Hepatocyte (in vitro differentiated cells): ENCODE measurements at places on chromosomes 1 and 21. TPM values are rescaled to one million over a fixed set of nuclear protein-coding genes. Genes with fewer than 3 reads are reported as not detected.

GRCh38 chr1:61327436-61327835 is 245.1 kb downstream of the NFIA start:
- DNase-seq = no peak

GRCh38 chr1:235643837-235644692 is 5.5 kb downstream of the GNG4 start:
- no peak for DNase-seq

DNA sequence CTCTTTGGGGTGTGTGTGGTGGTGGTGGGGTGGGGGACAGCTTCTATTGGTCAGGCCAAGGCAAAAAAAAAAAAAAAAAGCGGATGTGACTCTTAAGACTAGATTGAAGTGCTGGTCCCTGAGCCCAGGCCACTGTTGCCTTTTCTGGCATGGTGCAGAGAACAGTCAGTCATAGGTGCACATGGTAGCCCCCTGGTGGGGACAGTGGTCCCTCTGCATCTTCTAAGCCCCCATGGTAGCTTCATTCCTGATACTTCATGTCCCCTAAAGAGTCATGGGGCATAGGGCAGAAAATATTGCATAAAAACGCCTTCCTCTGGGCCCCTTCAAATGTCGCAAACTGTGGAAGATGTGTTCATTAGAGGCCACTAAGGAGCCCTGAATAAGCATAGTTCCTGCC is 371.8 kb downstream of the NPHP4 start:
- DNase-seq = no peak

- no peak for DNase-seq
Measured at GRCh38 chr1:6212193-6212959, 6.5 kb downstream of the RNF207 start.

DNA sequence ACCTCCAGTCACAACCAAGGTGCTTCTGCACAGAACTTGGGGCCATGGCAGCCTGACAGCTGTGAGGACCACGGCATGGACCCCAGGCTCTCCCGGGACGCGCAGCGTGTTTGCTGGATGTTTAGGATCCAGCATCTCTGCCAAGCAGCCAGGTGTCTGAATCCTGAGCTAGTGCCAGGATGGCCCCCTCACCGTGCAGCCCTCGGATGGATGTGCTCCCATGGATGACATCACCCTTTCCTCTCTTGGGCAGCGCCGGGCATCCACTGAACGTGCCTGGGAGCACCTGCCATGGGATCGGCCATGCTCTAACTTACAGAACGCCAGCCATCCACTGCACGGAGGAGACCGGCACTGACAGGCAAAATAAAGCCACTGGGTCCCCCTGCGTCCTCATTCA is 53.9 kb downstream of the PRDM15 start:
- DNase-seq = no peak

GRCh38 chr1:212167098-212167497 is 118.1 kb upstream of the PPP2R5A start:
- DNase-seq = no peak

Gene ZNF644
- 39.8 and 42.0 TPM in 2 replicates for polyA plus RNA-seq

- DNase-seq = no peak
Measured at GRCh38 chr1:28744184-28744583, 7.4 kb downstream of the YTHDF2 start.

Gene SIPA1L2
- polyA plus RNA-seq = 21.6 and 27.6 TPM in 2 replicates

DNA sequence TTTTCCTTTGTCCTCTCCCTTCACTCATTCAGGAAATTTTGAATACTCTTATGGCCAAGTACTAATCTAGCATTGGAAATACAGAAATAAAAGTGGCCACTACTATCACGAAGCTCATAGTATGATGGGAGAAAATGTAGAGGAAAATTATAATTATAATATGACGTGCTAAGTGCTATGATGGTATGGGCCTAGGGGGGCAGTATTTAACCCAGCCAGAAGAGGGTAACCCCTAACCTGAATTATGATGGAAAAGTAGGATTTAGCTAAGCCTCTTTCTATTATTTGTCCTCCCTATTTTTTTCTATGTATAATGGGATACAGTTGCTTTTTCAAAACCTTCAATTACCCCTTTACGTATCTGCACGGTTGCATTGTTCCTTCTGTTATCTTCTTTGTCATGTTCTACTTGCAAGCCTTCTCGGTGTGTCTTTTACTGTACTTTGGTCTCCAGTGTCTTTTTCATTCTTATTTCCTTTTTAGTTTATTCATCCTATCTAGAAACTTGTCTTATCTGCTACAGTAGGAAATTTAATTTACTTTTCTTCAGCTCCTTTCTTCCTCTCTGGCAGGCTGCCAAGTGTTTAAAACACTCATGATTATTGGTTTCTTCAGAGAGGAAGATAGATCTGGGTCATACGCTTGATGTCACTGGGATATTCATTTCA is 88.8 kb upstream of the GPR52 start:
- DNase-seq = no peak

GRCh38 chr1:66599899-66600737 is 66.2 kb downstream of the SGIP1 start:
- DNase-seq = no peak

Gene LRRC71
- polyA plus RNA-seq = not detected in 2 replicates

Gene ZNF648
- 0.06 TPM in 1 of 2 replicates, not detected in the other for polyA plus RNA-seq

- no peak for DNase-seq
Measured at GRCh38 chr21:15359251-15359650, 294.5 kb upstream of the NRIP1 start.
